ENCODE measurements at places on chromosomes 7 and 10.

- DNase-seq: no peak
Measured at GRCh38 chr7:47506382-47507339, 75.2 kb downstream of the TNS3 start.

DNA sequence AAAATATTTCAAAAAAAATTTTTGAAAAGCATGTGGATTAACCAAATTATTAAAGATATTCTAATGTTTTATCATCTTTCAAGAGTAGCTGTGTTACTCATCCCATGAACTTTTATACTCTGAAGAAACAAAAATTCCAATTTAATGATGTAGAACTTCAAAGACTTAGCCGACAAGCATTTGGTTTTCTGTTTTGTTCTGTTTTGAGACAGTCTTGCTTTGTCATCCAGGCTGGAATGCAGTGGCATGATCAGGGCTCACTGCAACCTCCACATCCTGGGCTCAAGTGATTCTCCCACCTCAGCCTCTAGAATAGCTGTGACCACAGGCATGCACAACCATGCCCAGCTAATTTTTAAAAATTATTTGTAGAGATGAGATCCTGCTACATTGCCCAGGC, 17.8 kb upstream of the LCOR start:
- no peak for DNase-seq

GRCh38 chr10:44914891-44915290, 3.8 kb downstream of the TMEM72 start:
- DNase-seq: no peak

- DNase-seq: no peak
Measured at GRCh38 chr7:31776616-31777015, 89.6 kb downstream of the PPP1R17 start.

DNA sequence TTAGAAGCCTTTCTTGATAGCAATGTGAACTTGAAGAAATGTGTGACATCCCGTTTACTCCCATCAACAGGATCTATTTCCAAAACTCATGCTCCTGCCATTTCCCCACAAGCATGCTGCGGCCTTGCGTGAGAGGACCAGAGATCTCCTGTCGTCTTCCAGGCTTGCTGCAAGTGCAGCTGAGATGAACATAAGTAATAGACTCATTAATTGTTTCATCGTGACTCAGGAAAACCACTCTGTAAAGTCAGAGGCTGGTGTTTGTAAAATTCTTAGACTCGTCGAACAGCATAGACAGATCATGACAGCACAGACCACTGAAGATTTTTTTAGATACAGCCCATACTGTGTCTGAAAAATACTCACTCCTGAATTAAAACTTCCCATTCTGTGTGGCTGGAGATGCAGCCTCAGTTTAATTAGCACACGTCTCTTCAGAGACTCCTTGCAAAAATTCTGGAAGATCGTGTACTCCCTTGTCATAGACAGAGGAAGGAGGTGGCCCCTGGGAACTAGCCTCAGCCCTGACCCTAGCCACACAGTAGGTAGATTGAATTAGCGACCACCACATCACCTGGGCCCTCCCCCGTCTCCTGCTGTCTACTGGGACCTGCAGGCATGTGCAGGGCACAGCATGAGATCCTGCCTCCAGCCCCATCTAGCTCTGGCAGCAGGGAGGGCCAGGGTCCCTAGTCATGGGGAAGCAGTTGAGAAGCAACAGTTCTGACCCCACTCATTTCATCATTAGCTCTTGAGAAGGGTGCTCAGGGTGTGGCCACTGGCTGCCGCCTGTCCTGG, 226.0 kb downstream of the CELF2 start:
- no peak for DNase-seq

DNA sequence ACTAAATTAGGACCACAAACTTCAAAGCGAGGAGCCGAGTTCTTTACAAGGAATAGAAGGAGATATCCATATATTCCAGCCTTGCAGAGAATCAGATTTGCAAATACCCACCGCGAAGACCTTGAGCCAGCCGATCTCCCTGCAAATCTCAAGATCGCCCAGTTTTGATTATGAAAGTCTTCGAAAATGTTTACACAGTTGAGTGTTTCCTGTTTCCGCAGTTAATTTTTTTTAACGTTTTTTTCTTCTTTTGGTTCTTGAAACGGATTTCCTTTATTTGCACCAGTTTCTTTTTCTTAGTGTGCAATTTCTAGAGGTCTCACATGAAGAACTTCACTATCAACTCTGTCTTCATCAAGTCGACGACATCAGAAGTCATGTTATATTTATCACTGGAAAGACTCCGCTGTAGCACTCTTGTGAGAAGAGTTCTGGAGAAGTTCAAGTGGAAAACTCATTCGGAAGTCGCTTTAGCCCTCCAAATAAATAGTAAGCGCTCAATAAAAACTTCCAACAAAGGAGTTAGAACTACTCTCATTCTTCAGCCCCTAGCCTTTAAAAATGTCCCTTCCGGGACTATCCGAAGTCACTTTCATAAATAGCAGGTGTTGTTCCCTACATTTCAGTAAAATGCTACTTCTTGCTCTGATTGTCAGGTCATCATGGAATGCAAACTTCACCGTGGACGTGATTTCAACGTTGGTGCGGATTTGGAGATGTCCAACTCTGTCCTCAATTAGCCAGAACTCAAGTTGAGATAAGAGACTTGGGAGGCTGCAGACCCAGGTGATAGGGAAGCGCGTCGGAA, 11.9 kb upstream of the SPAG6 start:
- no peak for DNase-seq

- no peak for DNase-seq
Measured at GRCh38 chr7:28145090-28145626, 35.4 kb downstream of the JAZF1 start.

DNA sequence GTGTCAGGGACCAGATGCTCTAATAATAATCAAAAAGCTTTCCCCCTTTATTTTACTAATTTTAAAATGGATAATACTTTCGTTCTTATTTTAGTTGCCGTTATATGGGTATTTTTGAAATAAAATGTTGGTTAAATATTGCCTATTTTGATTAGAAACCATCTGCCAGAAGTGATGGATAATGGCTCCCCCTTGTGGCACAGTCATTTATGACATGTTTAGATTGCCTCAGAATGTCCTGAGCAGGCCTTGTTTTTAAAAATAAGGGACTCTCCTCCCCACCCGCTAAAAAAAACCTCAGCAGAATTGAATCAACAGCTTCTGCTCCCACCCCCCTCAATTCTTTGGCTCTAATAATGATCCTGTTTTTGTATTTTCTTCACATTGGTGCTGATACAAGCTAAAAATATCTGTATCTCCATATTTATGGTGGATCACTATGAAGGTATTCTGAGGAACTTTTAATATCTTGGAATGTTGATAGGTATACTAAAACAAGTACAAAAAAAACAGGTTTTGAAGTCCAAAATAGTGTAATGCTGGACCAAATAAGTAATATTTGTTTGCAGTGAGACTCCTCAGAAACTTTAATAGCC, 38.8 kb downstream of the TMEM60 start:
- DNase-seq: peak; percentile 10

GRCh38 chr7:26332698-26333097, 41.0 kb downstream of the SNX10 start:
- no peak for DNase-seq

GRCh38 chr7:139799586-139799985, 21.8 kb upstream of the HIPK2 start:
- no peak for DNase-seq

DNA sequence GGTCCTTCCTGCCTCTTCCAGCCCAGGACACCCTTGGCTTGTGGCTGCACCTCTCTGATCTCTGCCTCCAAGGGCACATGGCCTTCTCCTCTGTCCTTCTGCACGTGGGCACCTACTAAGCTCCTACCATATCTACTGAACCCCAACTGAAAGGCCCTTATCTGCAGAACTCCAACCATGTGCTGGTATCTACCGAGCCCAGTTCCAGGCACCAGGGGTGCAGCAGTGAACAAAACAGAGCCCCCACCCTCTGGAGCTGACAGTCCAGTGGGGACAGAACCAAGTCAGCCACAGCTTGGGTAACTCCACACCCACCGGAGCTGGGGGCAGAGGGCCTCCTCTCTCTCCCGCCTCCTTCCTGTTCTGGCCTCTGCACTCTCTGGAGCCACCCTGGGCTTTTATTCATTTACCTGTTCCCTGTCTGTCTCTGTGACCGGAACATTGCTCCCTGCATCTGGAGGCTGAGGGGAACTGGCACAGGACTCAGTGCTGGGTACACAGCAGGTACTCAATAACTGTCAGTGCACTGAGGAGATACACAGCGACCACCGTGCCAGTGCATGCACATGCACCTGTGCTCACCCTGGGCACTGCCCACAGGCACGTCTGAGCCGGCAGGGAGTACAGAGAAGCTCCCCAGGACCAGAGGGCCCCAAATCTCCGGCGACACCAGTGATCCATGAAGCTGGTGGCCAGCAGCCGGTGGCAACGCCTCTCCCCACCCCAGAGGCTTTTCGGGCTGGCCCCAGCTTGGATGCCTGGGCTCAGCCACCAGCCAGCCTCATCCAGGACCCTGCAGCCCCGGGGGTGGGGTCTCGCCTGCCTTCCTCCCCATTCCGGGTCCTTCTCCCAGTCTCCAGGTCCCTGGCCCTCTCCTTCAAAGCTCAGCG, 2.0 kb downstream of the MICALL2 start:
- DNase-seq: no peak

GRCh38 chr7:67809586-67809985, 813.0 kb downstream of the TYW1 start:
- no peak for DNase-seq

DNA sequence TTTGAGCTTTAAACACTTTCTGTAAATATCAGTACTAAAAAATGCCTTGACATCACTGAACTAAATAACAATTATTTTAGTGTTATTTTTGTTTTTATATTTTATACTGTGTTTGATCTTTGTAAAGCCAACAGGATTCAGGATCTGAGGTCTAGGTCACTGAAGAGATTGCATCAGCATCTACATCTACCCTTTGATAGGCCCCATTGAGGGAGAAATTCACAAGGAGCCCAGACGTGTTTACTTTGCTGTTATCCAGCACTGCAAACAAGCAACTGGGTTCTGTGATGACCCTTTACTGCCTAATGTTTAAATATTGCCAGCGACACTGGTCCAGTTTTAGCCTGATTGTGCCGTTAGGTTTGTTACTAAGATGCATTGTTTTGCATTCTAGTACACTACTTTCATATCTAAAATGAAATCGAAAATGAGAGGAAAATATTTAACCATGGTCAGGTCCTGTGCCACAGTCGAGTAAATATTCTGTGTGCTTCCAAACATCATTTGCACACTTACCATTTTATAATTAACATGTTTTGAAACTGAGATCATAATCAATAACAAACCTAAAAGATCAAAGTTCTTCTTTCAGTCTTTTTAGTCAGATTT, 48.7 kb downstream of the SP8 start:
- DNase-seq: peak; percentile 46

DNA sequence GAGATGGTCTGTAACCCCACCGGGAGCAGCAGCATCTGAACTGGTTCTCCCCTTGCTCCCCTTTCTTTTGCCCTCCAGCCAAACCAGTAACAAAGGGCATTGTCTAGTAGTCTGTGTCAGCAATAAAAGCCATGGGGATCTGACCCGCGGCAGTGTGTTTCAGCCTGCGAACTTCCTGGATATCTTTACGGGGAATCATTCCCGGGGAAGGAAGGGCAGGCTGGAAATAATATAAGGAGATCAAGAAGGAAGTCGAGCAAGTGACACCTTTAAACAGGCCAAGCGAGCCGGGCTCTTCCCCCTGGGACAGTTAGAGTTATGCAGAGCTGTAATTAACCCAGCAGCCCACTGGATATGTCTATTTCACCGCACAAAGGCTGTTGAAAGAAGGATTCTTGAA, 661.2 kb upstream of the GALNT17 start:
- no peak for DNase-seq

GRCh38 chr7:82183634-82184033, 259.9 kb downstream of the CACNA2D1 start:
- DNase-seq: no peak

GRCh38 chr7:43915907-43916306, 9.5 kb upstream of the URGCP start:
- DNase-seq: no peak

GRCh38 chr7:159196584-159196983, 51.9 kb upstream of the VIPR2 start:
- no peak for DNase-seq
